ENCODE measurements at places on chromosomes 5 and 9.

- no peak for DNase-seq
These were observed 10.5 kb upstream of the PLEKHG4B start for GRCh38 chr5:81391-82021.

- no peak for DNase-seq
These were observed 83.4 kb downstream of the LIFR start for GRCh38 chr5:38473008-38473407.

DNA sequence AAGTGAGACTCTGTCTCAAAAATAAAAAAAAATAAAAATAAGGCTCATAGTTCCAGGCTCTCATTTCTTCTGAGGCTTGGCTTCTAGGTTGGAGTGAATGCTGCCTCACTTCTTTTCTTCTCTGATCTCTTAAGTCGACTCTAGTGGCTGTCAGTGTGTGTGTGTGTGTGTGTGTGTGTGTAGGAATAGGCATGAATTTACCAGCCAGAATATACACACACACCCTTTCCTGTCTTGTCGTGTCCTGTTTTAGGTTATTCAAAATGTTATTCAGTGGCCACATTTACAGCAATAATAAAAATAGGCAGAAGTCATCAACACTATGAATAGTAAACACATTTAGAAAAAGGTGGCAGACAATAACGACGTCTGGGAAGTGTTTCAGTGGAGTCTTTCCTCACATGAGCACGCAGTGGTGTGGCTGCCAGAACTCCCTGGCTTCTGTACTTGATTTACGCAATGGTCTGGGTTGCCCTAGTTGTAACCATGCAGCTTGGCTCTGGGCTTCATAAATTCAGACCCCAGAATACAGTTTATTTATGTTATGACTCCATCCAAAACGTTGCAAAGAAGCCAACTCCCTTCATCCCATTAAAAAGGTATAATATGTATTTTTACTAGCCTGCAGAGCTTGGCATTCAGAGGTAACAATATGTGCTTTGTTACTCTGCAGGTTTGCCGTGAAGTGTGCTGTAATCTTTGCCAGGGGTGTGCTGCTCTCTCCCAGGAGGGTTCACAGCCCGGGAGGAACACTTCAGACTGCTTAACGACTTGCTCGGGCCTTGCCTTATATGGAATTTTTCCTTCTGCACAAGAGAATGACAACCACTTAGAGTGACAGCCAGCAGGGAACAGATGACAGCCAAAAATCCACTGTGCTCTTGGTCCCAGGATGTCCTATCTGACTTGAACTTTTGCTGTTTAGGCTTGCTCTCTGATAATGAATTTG lies 34.4 kb upstream of the PALM2AKAP2 start:
- no peak for DNase-seq

GRCh38 chr9:106830527-106831150 lies 32.3 kb upstream of the ZNF462 start:
- DNase-seq = no peak

DNA sequence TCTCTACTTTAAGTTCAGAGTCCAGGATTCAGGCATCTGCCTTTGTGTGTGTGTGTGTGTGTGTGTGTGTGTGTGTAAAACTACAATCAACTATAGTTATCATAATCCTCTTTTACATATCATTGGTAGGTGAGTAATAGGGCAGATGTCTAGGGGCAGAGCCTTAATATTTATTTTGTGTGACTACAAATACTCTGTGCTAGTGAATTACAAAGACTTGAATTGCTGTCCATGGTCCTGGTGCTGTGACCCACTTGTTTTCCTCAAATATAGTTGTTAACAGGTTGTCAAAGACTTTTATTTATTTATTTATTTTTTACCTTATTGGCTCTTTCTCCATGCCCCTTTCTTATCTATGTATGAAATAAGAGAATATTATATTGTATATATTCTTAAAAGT lies 196.8 kb downstream of the ANXA1 start:
- DNase-seq = no peak

GRCh38 chr9:87370049-87370685 lies 127.5 kb upstream of the DAPK1 start:
- no peak for DNase-seq

DNA sequence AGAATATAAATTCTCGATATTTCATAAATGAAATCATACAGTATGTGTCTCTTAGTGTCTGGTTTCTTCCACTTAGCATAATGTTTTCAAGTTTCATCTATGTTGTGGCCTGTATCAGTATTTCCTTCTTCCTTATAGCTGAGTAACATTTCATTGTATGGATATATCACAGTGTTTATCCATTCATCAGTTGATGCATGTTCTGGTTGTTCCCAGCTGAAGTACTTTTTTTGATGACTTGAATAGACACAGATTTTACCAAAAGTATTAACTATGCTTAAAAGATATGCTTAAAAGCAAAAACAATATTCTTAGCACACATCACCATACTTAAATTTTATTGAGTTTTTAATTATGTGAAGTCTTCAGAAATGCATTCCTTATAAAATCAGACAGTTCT lies 12.7 kb downstream of the RAB14 start:
- no peak for DNase-seq

GRCh38 chr5:181233801-181234454 lies 9.8 kb downstream of the RACK1 start:
- no peak for DNase-seq

GRCh38 chr9:90419221-90419851 lies 223.3 kb downstream of the DIRAS2 start:
- DNase-seq = no peak

GRCh38 chr9:128224877-128225276 lies 21.7 kb downstream of the DNM1 start:
- no peak for DNase-seq

- DNase-seq = no peak
These were observed at the start of gene FAXDC2 for GRCh38 chr5:154850255-154851062. TSS of gene FAXDC2 (minus strand) at chr5:154850603. CDS start at chr5:154838178, 12,425 bp downstream.

DNA sequence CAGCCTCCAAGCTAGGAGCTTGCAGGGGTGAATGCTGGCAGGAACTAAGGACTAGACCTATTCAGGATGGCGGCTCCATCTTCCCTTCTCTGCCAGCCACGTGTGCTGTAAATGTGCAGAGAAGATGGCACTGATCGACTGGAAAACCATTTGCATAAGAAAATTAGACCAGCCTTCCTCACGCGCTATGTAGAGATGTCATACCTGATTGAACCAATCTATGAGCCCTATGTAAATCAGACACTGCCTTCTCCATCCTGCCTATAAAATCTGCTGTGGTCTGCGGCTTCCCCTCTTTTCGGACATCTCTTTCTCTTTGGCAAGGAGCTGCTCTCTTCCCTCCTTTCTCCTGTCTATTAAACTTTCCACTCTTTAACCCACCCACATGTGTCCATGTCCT lies 91.6 kb downstream of the NPR3 start:
- no peak for DNase-seq

- DNase-seq = no peak
These were observed 10.7 kb upstream of the PAPPA start for GRCh38 chr9:116142706-116143492.

DNA sequence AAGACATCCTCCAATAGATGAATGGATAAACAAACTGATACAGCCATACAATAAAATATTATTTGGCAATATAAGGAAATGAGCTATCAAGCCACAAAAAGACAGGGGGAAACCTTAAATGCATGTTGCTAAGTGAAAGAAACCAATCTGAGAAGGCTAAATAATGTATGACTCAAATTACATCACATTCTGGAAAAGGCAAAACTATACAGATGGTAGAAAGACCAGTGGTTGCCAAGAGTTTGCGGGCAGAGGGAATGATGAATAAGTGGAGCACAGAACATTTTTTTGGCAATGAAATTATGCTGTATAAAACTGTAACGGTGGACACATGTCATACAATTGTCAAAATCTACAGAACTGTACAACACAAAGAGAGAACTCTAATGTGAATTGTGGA lies 63.3 kb downstream of the CSF2 start:
- DNase-seq = no peak

- DNase-seq = no peak
These were observed 50.7 kb downstream of the ARRDC3 start for GRCh38 chr5:91332267-91333045.

- DNase-seq = no peak
These were observed 4.1 kb upstream of the ZFYVE16 start for GRCh38 chr5:80403782-80404181.

- no peak for DNase-seq
These were observed 44.5 kb downstream of the SMC5 start for GRCh38 chr9:70303268-70303667.

DNA sequence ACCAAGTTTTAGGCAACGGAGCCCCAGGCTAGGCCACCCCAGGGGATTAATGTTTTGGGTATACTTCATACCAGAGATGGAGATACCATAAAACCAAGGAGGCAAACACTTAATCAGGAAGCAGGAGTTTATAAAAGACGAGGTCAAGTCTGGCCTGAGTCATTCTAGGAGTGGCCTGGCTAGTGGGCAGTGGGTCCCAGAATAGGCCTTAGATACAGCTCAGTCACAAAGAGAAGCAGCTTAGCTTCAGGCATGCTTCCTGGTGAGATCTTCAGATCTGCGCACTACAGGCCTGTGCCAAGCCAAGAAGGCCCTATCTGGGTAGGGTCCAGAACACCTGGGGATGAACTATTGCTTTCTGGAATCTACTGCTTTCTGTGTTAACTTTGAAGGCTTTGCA lies 20.6 kb upstream of the NR5A1 start:
- DNase-seq = no peak

GRCh38 chr9:99820685-99821395 lies 845 bp upstream of the NR4A3 start:
- DNase-seq = peak; percentile 47

- DNase-seq = no peak
These were observed 350.8 kb downstream of the NFIB start for GRCh38 chr9:13963005-13963653.

GRCh38 chr9:136741883-136742571 lies 713 bp downstream of the LCN10 start:
- no peak for DNase-seq

DNA sequence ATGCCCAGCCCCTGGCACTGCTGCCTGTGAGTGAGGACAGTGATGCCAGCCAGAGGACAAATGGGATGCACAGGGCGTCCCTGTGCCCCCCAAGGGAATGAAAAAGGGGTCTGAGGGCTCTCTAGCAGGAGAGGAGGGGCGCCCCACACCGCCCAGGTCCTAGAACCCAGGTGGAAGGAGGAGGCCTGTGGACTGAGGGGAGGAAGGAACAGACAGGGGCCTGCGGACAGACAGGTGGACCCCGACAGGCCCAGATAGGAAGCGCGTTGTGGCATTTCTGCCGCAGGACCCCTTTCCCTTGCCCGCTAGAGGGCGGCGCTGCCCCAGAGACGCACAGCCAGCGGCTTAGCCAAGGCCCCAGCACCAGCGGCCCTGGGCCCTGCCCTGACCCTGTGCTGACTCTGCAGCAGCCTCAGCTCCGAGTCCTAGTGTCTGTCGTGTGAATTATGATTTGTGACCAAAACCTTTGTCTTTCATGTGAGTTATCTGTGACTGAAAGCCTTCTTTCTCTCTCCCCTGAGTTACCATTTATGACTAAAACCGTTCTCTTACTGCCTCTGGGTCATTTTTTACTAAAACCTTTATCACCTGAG lies 30.7 kb downstream of the TRIP13 start:
- DNase-seq = peak; percentile 88

DNA sequence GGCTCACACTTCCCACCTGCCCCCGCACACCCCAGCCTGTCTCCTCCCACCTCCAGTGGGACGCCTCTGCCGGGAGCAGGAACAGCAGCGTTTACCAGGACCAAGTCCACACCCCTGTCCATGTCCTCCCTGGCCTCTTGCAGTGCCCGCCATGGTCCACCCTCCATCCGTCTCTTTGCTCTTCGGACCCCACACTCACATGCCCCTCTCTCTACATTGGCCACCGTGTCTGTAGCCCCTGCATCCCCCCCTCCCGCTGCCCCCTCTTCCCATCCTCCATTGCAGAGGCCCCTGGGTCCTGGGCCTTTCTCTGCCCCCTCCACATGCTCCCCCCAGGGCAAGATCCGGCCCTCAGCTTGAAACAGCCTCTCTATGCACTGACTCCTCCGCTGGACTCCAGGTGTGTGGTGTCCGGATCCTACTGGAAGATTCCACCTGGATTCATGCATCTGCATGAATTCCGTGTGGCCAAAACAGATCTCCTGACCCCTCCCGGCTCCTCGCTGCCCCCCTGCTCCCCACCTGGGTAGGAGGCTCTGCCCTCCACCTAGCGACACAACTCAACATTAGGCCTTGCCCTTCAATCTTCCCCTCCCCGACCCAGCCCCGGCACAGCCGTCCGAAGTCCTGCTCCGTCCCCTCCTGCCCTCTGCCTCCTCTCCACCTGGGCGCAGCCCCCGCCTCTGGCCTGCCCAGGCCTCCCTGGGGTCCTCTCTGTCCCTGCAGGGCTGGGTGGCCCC lies 168.5 kb downstream of the OLFM1 start:
- DNase-seq = no peak

- no peak for DNase-seq
These were observed 26.1 kb upstream of the AKNA start for GRCh38 chr9:114413861-114414301.

GRCh38 chr9:34929506-34930102 lies 28.5 kb upstream of the PHF24 start:
- peak; percentile 30 for DNase-seq

DNA sequence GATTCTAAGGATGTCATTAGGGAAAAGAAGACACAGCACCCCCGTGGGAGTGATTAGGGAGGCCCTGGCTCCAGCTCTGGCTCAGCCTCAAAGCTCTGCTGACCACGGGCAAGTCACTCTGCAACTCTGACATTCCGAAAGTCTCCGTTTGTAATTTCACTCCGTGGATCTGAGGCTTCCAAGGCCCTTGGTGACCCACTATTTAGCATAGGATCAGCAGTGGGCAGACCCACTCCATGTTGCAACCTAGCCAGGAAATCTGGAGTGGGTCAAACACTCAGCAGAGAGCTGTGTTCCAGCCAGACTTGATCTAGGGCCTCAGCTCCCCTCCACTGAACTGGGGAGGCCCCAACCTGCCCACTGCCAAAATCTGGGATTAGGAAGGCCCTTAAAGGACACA lies 11.8 kb downstream of the PHF19 start:
- DNase-seq = no peak

DNA sequence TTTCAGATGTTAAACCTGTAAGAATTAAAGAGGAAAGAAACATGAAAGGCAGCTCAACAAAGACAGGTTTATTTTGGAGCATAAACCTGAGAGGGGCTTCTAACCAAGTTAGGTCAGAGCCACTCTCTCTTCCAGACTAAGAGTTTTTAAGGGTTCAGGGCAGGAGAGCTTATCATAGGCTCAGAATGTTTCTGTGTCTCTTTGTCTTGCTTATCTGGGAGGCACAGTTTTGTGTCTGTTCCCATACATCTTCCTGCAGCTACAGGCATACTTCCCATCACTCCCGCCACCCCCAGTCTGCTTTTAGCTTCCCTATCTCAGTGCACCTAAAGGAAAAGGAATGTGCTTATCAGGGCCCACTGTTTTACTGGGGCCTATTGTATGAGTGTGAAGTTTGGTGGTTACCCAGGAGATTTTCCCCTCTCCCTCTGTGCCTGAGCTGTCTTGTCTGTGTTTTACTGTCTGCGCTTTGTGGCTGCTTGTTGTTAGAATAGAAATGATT lies 21.9 kb downstream of the CD14 start:
- no peak for DNase-seq

DNA sequence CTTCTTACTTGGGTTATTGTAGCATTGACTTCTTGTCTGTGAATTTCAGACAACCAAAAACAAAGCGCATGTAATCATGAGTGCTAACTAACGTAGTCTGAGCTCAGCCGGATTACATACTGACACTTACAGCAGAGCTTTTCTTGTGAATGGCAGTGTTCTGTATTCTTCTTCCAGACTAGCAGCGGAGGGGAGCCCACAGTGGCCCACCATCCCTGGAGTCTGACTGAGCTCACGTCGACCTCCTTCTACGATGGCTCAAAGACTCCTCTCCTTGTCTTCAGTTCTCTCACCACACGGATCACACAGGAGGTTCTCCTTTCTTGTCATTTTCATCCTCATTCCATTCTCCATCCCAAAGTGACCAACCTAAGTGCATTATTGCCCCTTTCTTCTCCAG lies 211.4 kb downstream of the CHSY3 start:
- DNase-seq = no peak

Data from HuH-7.5 (cell line).